ENCODE measurements at places on chromosomes 7 and 10.

GRCh38 chr7:18119985-18120384, 92.3 kb upstream of the PRPS1L1 start:
- no peak for DNase-seq

- peak; percentile 28 for DNase-seq
Measured at GRCh38 chr7:100629117-100629716, 12.1 kb downstream of the TFR2 start.

GRCh38 chr7:22586101-22586785, 86.3 kb upstream of the STEAP1B start:
- no peak for DNase-seq

GRCh38 chr10:104076743-104077160, 8.9 kb downstream of the COL17A1 start:
- DNase-seq: no peak

- DNase-seq: no peak
Measured at GRCh38 chr7:27204851-27205322, 5.0 kb upstream of the HOXA13 start.

GRCh38 chr7:30072735-30073134, 44.5 kb downstream of the PLEKHA8 start:
- no peak for DNase-seq

DNA sequence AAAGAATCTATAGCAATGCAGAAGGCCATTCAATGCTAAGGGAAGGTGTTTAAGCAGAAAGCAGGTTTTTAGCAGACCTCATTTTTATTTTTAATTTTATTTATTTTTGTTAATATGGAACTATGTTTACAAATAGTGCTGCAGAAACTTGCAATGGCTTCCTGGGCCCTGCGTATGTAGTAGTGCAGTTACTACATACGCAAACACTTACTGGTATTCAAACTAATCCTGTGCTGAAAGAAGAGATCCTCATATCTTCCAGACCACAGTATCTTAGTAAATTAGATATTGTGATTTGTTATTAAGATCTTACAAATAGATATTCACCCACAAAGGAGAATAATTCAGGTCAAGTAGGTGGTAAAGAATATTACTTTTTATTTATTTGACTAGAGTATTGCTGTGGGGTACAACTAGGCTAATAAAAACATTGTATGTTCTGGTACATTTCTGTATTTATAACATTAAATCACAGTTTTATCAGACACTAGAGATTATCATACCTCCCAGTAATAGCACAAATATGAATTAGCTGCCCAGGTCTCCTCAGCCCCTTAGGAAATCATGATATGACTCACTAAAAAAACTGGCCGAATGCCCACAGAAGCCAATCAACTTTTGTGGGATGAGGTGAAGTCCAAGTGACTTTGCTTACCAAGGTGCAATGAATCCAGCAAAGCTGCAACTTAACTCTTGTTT, 57.6 kb downstream of the RNLS start:
- no peak for DNase-seq

DNA sequence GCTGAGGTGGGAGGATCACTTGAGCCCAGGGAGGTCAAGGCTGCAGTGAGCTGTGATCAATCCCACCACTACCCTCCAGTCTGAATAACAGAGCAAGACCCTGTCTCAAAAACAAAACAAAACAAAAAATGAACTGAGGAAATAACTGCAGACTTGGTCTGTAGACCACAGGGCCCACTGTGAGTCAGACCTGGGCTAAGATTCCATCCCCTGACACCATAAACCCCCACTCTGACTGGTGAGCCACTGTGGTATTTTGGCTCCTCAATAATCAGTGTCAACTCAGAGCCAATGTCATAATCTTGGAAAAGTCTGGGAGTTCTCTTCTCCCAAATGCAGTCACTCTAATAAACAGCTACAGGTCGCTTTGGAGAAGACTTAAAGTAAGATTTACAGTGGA, 24.0 kb upstream of the ERCC6 start:
- no peak for DNase-seq

GRCh38 chr10:99522470-99523250, 10.1 kb upstream of the NKX2-3 start:
- no peak for DNase-seq

DNA sequence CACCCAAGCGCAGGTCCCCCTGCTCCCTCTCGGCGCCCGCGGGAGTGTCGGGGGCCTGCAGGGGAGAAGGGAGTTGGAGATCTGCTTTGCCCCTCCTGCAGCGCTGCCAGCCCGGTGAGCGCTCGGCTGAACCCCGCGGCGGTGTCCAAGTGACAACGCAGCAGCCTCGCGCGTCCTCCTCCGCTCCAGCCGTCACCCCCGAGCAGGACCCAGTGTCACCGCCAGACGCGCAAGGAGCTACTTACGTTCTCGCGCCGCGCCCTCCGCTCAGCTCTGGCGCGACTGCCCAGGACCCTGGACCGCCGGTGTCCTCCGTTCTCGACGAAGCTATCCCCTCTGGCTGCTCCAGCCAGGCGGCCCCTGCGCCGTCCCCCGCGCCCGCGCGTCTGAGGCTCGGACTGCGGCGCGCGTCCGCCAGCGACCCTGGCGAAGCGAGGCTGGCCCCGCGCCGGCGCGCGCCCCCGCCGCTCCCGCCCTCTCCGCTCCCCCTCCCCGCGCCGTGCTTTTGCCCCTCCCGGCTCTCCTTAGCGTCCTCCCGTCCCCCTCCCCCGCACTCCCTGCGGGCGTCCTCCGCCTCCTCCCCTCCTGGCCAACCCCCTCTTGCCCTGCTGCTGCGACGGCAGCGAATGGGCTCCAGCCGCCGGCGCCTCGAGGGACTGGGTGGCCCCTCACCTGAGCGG, at the start of gene NRCAM:
TSS of gene NRCAM (minus strand) at position 439 of the 680 bp plus-strand sequence. CDS start 216,372 bp downstream, outside the sequence.
- DNase-seq: no peak

DNA sequence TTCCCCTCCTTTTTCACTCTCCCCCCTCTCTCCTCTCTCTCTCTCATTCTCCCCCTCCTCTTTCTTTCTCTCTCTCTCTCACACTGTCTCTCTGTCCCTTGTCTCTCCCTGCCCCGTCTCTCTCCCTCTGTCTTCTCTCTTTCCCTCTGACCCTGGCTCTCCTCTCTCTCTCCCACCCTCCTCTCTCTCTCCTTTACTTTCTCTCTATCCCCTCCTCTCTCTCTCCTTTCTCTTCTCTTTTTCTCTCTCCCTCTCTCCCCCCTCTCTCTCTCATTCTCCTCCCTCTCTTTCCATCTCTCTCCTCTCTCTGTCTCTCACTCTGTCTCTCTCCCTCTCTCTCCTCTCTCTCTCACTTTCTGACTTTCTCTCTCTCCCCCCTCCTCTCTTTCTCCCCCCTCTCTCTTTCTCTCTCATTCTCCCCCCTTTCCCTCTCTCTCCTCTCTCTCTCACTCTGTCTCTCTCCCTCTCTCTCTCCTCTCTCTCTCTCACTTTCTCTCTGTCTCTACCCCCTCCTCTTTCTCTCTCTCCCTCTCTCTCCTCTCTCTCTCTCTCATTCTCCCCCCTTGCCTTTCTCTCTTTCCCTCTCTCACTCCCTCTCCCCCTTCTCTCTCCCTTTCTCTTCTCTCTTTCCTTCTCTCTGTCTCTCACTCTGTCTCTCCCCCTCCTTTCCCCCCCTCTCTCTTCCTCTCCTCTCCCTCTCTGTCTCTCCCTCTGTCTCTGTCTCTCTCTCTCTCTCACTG, 18.9 kb upstream of the VPS37D start:
- no peak for DNase-seq

- no peak for DNase-seq
Measured at GRCh38 chr7:28081016-28081415, 99.6 kb downstream of the JAZF1 start.

GRCh38 chr10:21293518-21294356, 231.7 kb downstream of the SKIDA1 start:
- DNase-seq: no peak

DNA sequence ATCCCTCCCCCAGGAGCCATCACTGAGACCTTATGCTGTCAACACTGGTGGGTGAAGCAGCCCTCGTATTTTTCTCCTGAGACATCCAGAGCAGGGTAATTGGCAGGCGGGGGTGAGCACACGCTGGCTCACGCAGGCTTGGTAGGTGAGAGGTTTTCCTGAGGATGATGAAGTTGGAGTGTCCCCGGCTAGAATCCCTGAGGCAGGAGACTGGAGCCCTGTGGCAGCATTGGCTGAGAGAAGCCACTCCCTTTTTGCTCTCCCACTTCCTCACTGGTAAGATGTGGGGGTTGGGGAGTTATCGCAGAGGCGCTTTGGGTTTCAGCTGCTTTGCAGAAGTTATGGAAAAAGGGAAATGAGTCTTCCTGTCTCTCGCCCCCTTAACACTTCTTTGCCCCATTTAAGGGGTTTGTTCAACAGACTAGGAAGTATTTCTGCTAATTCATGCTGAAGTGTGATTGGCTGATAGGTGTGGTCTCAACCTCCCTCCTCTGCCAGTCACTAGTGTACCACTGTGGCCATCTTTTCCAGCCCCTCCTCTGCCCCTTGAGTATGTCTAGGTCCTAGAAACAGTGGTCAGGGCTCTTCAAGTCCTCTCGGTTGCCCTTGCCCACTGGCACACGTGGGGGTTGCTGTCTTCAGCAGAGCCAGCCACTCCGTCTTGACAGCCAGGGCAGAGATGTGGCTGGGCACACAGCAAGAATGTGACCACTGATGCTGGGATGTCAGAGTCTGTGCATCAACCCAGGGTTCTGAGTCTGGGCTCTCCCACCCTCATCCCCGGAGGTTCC, 5.7 kb downstream of the ARPC1B start:
- peak; percentile 60 for DNase-seq

DNA sequence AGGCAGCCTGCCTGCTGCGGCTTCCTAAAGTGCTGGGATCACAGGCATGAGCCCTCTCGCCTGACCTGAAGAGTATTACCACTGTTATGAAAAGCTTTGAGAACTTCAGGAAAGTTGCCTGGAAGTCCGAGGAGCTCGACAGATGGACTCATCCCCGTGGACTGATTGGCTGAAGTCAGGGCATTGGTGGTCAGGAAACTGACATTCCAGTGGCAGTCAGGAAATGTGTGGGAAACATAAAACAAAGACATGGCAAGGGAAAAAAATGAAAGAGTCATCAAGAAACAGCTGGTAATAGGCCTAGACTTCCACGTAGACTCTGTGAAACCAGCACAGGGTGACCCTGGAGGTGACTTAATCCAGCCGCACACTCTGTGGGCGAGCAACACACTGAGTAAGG, 123.3 kb downstream of the CDH23 start:
- DNase-seq: no peak

- no peak for DNase-seq
Measured at GRCh38 chr10:2985729-2986232, 81.6 kb upstream of the PFKP start.

- DNase-seq: no peak
Measured at GRCh38 chr10:13233358-13233757, 816 bp downstream of the UCMA start.

GRCh38 chr7:46162609-46163008, 241.5 kb upstream of the IGFBP3 start:
- DNase-seq: no peak

- DNase-seq: no peak
Measured at GRCh38 chr7:158948376-158948775, 92.0 kb downstream of the DYNC2I1 start.

DNA sequence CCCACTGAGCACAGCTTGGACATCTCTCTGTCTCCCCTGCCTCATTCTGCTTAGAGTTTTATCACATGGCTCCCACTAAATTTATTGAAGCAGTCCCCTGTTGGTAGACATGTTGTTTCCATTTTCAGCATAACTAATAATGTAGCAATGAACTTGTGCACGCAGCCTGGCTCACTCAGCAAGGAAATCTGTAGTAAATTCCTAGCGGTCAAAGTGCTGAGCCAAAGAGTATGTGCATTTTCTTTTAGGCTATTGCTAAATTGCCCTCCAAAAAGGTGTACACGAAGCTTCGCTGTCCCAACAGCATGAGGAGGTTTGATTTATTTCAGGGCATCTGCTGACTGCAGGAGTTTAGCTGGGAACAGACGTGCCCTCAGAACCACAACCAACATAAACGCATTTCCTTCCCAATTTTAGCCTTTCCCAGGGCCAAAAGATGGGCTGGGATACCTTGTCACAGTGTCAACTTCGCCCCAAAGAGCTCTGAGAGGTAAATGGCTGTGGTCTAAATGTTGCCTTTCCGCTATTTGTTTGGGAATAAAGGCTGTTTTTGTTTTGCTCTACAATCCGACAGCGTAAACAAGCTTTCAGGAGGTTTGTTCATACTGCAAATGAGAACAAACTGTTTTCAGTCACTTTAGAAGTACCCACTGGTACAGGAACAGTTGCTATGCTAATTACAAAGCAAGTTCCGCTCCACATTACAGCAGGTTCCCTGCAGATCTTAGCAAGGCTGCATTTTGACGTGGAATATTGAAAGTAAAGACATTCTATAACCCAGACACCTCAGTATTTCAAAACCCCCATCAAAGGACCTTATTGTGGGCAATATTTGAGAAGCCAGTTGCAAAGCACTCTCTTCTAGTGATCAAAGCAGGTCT, 16.8 kb downstream of the VSIR start:
- no peak for DNase-seq
